ENCODE measurements at places on chromosomes 7 and 10.
A peak's percentile ranks its signal among the peaks of the same experiment; 100 is the strongest.

DNA sequence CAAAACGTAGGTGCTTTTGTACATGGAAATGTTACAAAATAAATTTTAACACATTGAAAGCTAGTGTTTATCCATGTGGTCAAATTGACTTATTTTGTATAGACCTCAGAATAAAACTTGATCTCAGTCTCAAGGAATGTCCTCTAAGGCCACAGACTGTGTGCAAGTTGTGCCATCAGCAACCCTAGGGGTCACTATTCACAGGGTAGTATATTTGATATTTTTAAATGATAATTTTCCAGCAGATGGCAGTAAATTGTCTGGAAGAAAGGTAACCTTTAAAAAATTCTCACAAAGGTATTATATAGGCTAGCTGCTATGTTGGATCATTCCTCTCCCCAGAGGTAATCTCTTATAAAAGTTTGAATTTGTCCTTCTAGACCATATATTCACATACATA lies 12.9 kb upstream of the SNX10 start:
- peak; percentile 55 for DNase-seq

DNA sequence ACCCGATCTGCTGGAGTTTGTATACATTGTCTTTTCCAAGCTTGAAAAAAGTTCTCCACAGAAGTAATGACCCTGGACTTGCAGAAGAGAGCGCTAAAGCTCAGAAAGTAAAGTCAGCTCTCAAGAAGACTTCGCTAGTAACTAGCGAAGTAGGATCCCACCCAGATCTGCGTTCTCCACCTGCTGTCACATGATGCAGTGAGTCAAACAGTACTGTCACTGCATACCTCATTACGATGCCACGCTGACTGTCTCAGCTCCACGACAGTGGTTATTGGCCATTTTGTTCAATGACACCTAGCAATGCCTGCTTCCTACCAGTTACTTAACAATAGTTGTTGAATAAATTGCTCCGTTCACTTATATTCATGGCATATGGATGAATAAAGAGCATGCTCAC lies 29.7 kb upstream of the SEC61G start:
- peak; percentile 89 for DNase-seq

DNA sequence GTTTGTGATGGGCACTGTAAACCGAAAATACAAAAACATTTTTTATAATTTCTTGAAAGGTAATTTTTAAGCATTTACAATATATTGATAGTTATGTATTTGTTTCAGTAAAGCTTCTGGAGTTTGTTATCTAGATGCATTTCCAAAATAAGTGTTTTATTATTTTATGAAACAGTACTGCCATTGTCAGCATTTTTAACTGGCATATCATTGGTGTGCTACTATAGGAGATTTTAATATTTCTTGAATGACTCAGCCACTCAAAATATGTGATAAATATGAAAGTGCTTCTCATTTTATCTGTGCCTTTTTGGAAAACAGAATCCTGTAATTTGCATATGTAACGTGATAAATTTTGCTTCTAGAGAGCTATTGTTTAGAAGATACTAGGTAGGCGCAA lies 97.9 kb downstream of the ANKIB1 start:
- DNase-seq, result no peak

GRCh38 chr7:141916099-141916498 lies at the start of gene OR9A4:
OR9A4 (plus strand) TSS chr7:141916399; CDS start chr7:141918876, 2,477 bp downstream.
- no peak for DNase-seq

DNA sequence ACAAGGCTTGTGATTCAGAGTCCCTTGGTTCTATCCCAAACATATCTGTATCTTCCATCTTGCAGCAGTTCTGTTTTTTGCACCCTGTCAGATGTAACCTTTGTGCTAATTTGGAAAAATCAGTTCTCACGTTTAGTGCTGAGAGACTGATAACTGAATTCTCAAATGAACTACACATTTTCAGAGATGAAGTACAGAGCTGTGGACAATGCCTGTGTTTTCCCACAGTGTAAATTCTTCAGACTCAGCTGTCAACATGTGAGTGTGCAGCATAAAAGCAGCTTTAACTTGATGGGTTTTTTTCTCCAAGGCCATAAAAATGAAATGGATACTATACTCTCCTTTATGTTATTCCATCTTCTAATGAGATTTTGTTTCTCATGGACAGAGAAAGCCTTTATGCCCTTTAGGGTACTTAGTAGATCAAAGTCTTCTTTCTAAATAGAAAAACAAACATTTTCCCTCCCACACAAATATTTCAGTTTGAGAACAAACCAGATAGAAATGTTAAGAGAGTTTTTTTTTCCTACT lies 150.9 kb downstream of the SEMA3A start:
- DNase-seq, result no peak

DNA sequence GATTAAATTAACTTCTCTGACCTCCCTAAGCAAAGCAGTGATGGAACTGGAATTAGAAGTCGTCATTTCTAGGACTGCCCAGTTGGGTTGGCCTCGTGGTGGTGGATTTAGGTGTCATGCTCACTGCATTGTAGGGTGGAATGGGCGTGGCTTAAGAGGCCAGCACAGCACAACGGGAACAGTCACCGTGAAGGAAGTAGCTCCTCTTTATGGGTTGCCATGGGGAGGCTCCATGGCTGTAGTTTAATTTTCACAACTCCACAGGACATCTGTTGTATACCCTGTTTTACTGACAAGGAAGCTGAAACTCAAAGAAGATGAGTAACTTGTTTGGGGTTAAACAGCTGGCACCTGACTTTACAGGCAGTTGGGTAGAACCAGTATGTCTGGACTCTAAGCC lies 208.3 kb downstream of the CELF2 start:
- peak; percentile 50 for DNase-seq

- DNase-seq, result no peak
These were observed 147.8 kb upstream of the KLF6 start for GRCh38 chr10:3932597-3933375.

DNA sequence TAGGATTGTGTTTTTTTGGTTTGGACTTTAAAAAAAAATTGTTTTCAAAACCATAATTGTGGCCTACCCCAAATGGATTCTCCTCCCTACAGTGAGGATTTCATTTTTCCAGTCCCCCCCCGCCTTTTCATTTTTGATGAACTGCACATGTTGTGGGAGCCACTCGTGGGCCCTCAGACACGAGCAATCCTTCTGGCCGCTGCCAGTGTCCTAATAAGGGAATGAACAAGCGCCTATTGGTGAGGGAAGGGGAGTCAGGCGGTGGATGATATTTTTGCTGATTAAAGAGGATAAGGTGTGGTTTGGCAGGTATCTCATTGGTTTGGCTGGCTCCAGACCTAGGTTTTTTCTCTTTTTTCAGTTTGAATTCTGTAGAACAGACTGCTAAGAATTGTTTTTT lies 78.7 kb upstream of the AGBL3 start:
- no peak for DNase-seq

- peak; percentile 32 for DNase-seq
These were observed 9.6 kb upstream of the AGR3 start for GRCh38 chr7:16891338-16891737.

DNA sequence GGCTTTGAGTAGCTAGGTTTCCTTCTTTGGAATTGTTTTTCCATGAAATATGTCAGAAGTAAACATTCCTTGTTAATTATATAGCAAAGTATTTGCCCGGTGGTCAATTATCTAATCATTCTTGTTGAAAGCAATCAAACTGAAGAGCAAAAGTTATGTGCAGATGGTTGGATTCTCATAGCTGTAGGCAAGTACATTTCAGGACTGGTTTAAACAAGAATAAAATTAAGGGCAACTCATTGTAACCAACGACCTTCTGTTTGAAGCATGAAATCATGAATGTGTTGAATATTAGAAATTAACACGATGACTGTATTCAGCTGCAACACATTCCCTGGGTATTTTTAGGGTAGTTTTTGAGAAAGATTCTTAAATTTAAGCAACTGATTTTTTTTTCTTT lies 61.8 kb upstream of the NMT2 start:
- DNase-seq, result no peak

Measured in HT1080 (cell line).